ENCODE measurements at places on chromosomes 12 and 14. TPM values are rescaled to one million over a fixed set of nuclear protein-coding genes. Genes with fewer than 3 reads are reported as not detected.

FOXJ2 gene
- polyA plus RNA-seq: 3.3 TPM

GUCY2C gene
- not detected for polyA plus RNA-seq

IFI27L2 gene
- 188 TPM for polyA plus RNA-seq

KRT79 gene
- not detected for polyA plus RNA-seq

ALG10B gene
- polyA plus RNA-seq: 1.1 TPM

KCNA1 gene
- polyA plus RNA-seq: not detected

SLC4A8 gene
- polyA plus RNA-seq: not detected

FERMT2 gene
- polyA plus RNA-seq: not detected

PPFIA2 gene
- not detected for polyA plus RNA-seq

All from immature natural killer cell (primary cell).